ENCODE measurements at places on chromosomes 4 and X.
A peak's percentile ranks its signal among the peaks of the same experiment; 100 is the strongest.

DNA sequence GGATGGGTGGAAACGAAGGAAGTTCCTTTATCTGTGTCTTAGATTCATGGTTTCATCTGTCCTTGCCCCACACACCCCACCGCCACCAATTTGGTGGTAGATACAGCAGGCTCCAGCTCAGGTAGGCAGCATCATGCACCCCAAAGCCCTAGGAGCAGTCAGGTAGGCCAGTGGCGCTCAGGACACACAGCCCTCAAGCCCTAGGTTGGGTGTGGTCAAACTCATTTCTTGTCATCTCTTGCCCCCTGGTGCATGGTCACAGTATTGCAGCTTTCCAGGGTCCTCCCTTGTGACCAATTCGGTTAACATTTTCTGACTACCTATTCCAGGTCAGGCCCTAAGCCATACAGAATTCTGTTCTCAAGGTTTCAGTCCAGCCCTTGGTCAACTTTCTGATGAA lies 14.5 kb upstream of the PRRG3 start:
- peak; percentile 35 for DNase-seq

DNA sequence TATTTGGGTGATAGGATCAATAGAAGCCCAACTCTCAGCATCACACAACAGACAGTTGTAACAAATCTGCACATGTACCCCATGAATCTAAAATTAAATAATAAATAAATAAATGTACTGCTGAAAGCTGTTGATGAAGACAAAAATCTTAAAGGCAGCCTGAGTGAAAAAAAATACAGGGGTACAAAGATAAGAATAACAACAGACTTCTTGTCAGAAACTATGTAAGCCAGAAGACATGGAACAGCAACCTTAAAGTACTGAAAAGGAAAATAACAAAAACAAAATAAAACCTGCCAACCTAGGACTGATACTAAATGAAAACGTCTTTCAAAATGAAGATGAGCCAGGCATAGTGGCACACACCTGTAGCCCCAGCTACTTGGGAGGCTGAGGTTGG lies 25.0 kb upstream of the PDLIM5 start:
- DNase-seq: no peak

GRCh38 chrX:69033936-69034335 lies 131.3 kb downstream of the PJA1 start:
- no peak for DNase-seq

GRCh38 chr4:68346461-68346860 lies 3.4 kb downstream of the YTHDC1 start:
- no peak for DNase-seq

DNA sequence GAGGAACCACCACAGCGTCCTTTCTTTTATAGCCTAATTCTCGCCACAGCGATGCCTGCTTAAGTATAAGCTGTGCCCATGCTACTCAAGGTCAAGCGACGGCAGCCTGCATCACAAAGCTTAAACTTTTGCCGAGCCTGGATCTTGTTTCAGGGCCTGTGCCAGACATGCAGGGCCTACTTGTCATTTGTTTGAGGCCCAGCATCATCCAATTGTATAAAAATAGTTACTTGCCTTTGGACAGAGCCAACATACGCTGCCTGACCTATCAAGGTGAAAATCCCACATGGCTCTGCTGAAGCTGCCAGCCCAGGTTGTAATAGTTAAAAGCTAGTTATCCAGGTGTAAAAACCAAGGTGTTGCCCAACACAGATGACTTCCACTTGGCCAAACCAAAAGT lies 107.1 kb downstream of the TMEM131L start:
- no peak for DNase-seq

DNA sequence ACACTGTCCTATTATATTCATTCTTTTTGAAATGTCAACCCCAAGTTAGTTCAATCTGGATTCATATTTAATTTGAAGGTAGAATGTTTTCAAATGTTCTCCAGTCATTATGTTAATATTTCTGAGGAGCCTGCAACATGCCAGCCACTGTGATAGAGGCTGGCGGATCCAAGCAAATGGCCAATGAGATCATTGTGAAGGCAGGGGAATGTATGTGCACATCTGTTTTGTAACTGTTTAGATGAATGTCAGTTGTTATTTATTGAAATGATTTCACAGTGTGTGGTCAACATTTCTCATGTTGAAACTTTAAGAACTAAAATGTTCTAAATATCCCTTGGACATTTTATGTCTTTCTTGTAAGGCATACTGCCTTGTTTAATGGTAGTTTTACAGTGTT lies 1.6 kb downstream of the CXCL1 start:
- DNase-seq: no peak

- no peak for DNase-seq
Observed at GRCh38 chr4:69649629-69650028, 3.4 kb downstream of the UGT2A1 start.

DNA sequence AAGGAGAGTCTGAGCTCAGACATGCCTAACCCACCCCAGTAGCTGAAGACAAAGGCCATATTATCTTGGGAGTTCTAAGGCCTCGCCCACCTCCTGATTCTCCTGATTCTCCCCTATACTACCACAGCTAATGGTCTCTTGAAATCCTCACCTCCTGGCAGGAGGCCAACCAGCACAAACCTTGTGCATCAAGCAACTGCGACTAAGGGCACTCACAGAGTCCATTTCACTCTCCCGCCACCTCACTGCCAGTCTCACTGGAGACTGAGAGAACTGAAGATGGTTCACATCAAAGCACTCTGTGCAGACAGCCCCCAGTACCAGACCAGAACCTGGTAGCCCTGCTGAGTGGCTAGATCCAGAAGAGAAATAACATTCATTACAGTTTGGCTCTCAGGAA lies 102.1 kb upstream of the KLF8 start:
- no peak for DNase-seq

GRCh38 chr4:69881173-69881773 lies 21.3 kb upstream of the SULT1E1 start:
- no peak for DNase-seq

Data from stimulated activated CD8-positive, alpha-beta memory T cell treated with anti-CD3 and anti-CD28 coated beads, Interleukin-15, amount 100 ng/mL, for 24 hours (primary cell).